ENCODE measurements at places on chromosomes 12 and 14.
A peak's percentile ranks its signal among the peaks of the same experiment; 100 is the strongest.

DNA sequence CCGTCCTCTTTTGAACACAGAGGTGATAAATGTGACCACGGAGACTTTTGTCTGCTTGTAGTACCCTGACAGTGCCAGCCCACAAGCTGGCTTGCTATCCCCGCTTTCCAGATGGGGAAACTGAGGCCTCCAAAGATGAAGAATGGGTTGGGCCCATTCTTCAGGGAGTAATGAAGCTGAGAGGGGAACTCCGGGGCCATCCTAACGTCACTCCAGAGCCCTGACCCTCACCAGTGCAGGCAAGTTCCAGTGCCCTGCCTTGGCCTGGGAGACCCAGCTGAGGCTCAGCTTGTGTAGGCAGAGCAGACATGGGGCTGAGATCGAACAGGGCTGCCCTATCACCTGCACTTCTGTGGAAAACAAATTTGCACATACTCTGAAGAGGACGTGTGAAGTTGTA lies 277.1 kb downstream of the DPF3 start:
- DNase-seq: no peak

DNA sequence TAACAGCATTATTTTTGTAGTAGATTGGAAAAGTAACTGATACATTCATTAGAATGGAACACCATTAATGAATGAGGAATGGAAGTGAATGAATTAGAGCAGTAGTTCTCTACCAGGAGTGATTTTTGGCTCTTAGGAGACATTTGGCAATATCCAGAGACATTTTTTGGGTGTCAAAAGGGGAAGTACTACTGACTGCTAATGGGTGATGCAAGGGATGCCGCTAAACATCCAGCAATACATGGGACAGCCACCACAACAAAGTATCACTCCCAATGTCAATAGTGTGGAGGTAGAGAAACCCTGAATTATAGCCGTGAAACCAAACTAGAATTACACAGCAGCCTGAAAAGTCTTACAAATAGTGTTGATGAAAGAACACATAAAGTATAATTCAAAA lies 1.5 kb downstream of the CHURC1 start:
- no peak for DNase-seq

DNA sequence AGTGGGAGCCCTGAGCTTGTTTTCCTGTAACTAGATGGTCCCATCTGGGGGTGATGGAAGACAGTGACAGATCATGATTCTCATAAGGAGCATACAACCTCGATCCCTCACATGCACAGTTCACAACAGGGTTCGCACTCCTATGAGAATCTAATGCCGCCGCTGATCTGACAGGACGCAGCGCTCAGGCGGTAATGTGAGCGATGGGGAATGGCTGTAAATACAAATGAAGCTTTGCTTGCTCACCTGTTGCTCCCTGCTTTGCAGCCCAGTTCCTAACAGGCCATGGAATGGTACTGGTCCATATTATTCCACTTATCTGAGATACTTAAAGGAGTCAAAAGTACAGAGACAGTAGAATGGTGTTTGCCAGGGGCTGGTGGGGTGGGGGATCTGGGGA lies 9.9 kb upstream of the CEP83 start:
- no peak for DNase-seq

DNA sequence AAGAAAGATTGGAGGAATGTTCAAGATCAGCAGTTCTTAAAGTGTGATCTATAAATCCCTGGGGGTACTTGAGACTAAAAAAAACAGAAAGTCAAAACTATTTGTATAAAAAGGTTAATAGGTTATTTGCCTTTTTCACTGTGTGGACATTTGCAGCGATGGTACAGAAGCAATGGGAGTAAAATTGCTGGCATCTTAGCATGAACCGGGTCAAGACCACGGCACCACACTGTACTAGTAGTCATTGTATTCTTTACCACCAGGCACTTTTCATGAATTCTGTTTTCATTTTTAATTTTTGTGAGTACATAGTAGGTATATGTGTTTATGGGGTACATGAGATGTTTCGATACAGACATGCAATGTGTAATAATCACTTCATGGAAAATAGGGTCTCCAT lies 126.2 kb downstream of the IPO8 start:
- no peak for DNase-seq

- no peak for DNase-seq
Observed at GRCh38 chr12:77817276-77817675, 13.4 kb upstream of the NAV3 start.

DNA sequence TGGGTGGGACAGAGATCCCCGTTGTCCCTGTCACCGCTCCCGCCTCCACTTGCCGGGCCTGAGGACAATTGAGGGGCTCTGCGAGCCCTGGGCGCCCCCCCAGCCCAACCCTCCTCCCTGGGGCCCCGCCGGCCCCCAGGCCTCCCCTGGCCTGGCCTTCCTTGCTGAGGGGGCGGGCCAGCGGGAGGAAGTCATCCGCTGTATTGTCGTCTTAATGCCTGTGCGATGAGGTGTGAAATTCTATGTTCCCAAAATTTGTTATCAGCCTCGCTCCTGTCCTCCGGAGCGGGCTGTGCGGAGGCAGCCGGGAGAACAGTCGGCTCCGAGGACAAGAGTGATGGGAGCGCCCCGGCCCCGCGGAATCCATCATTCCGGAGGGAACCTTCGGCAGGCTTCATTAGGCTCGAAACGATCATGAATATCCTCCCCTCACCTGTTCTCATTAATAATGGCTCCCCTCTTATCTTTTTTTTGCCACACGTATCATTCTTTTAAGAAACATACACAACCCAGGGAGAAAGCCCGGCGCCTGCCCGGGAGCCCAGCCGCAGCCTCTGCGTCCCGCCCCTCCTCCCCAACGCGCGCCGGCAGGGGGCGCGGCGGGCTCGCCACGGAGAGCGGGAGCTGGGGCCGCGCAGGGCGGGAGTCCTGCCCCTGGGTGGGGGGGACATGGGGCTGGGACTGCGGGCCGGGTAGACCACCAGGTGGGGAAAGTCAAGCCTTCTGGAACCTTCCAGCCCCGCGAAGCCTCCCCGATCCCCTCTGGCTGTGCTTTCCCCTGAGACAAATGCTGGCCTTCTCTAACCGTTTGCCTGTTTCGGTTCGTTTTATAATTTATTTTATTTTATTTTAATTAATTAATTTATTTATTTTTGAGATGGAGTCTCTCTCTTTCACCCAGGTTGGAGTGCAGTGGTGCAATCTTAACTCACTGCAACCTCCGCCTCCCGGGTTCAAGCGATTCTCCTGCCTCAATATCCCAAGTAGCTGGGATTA lies 17.1 kb upstream of the DLK1 start:
- no peak for DNase-seq

- peak; percentile 66 for DNase-seq
Observed at GRCh38 chr12:51028813-51029150, 2.6 kb upstream of the SLC11A2 start.

Data from M059J (cell line).